Stimulated activated CD4-positive, alpha-beta T cell treated with anti-CD3 and anti-CD28 coated beads, Interleukin-2, amount 100 ng/mL, for 4 hours (primary cell): ENCODE measurements at places on chromosomes 5 and 9.

DNA sequence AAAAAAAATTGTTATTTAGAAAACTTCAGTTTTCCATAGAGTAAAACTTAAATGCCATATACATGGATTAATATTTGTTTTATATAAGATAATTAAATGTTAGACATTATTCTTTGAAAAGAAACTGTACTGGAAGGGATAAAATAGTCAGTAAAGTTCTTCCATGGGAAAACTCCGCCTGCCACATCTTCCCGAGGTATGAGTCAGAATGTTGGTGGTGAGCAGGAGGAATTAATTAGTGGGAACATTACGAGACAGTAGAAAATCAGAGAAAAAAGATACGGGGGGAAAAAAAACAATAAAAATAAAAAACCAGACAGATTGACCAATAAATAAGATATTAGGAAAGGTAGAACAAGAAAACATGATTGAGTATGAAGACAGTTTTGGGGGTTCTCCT is 930.3 kb upstream of the C9orf72 start:
- DNase-seq = no peak

DNA sequence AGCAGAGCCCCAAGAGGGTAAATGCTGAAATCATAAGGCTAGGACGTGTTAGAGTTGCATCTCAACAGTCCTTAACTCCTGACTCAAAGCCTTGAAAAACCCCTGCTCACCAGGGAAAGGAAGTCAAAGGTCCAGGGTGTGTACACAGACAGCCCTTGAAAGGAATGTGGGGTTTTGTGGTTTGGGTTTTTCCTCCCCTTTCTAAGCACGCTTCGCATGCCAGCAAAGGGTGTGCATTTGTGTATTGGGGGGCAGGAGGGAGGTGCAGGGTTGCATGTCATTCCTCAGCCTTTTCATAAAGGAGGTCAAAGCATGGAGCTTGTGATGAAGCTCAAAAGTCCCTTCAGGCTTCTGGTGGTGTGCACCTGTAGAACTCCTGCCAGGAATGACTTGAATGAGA is 17.3 kb upstream of the XPA start:
- DNase-seq = no peak

DNA sequence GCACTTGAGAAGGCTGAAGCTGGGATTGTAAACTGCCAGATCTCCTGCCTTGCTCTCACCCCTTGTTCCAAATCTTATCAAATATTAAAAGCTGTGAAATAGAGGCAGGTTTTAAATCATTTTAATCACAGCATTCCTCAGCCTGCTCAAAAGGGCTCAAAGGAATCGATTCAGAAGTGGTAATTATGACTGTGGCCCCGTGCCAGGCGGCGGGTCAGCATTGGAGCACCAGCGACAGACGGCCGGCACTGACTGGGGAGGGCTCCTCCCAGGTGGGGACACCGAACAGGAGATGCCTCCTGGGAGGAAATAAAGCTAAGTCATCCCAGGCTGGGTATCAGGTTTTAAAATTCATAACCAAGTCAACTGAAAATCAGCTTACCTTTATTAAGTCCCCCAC is 66.7 kb downstream of the KCNIP1 start:
- DNase-seq = no peak

DNA sequence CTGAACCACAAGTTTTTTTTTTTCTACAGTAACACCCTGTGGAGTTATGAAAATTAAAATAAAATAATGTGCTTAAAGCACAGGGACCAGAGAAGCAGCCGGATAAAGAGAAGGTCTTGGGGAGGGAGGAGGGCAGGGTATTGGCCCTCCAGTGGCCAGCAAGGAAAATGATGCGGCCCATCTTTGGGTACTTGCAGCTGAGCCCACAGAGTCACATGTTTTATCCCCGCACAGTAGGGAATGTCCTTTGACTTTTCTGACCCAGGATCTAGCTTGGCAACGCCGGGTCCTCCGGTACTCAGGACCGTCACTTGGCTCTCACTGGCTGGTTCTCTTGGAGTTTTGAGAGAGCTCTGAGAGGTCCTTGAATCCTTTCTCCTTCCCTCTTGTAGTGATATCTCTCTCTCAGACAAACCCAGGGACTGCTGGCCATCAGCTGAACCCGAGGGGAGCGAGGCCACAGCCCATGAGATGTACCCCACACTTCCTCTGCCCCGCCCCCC is 35.3 kb upstream of the HSPA9 start:
- DNase-seq = no peak

GRCh38 chr5:167902298-167902697 is 389.1 kb upstream of the WWC1 start:
- DNase-seq = no peak

GRCh38 chr9:88307136-88307535 is 81.1 kb upstream of the SPIN1 start:
- no peak for DNase-seq

DNA sequence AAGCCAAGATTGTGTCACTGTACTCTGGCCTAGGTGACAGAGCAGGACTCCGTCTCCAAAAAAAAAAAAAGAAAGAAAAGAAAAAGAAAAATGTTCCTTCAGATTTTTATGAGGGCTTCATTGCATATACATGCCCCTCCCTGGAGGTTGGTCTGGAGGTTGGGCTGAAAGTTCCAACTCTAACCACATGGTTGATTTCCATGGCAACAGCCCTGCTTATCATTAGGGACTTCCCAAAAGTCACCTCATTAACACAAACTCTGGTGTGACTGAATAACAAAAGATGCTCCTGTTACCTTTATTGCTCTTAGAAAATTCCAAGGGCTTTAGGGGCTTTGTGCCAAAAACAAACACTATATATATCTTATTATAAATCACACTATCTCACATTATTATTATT is 113.8 kb downstream of the TMC1 start:
- DNase-seq = no peak

DNA sequence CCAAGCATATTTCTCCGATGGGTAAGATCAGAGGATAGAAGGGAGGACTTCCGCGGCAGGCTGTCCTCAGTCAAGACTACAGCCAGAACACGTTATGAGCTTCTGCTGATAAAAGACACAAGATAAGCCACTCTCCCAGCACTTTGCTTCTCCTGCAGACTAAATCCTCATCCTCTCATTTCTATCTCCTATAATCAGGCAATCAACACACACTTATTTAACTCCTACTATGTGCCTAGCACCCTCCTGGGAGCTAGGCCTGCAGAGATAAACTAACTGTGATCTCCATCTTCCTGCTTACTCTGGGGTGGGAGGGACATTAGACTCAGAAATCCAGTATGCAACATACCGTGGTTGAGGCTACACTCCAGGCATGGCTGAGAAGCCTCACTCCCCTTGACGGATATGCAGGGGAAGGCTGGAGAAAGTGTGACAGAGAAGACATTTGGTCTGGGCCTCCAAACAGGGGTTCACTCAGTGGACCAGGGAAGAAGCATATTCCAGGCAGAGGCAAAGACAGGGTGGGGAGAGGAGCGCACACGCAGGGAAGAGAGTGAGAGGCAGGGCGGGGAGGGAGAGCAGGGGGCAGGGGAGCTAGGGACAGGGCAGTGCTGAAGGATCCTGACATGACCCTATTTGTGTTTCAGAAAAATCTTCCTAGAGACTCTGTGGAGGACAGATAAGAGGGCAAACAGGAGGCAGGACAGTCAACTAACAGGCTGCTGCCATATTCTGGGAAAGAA is 274.1 kb downstream of the DENND1A start:
- DNase-seq = no peak

- DNase-seq = no peak
Measured at GRCh38 chr5:54556141-54556540, 38.6 kb downstream of the SNX18 start.

- no peak for DNase-seq
Measured at GRCh38 chr9:91857291-91858212, 92.5 kb downstream of the ROR2 start.

GRCh38 chr5:78547731-78548615 is 100.6 kb downstream of the LHFPL2 start:
- DNase-seq = no peak
